Mesothelial cell of epicardium (in vitro differentiated cells): ENCODE measurements at places on chromosomes 2 and 18.

DNA sequence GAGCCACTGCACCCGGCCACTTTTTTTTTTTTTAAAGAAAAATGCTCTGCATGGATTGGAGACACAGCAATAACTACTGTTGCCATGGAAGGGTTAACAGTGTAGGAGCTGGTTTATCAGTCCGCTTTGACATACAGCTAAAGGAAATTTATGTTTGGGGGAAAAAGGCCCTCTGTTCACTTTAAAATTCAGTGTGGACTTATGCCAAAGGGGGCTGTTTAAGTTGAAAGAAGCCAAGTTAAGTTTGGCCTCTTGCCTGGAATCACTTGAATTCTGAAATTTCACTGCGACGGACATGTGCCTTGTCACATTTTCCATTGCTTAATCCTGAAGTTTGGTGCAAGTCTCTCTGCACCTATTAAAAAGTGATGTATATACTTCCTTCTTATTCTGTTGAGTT is 3.1 kb downstream of the KCNE4 start:
- no peak for DNase-seq

DNA sequence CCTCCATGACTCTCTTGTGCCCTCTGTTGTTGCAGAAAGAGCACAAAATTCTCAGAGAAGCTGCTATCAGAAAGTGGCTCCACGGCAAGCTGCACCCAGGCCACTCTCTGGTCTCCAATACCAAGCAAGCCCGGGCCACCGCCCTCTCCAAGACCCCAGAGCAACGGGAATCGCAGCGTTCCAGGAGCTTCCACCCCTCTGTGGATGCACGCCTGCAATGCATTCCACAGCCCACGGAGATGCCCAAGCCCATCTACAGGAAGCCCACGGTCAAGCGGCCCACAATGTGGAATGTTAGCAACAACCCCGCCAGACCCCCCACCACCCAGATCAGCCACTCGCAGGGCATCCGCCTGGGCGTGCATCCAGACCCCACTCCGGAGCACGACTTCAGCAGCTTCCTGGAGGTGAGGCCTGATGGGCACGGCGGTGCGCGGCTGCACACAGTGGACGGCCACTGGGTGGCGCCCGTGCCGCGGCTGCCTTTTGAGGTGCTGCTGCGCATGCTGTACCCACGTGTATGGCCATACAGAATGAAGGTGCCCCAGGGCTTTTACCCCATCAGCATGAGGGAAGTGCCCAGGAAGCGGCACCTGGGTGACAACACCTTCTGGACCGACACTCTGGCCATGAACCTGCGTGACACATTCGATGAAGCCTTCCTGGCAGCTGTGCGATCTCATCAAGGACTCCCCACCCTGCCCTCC is 6.3 kb downstream of the ANKRD53 start:
- peak; percentile 76 for DNase-seq

DNA sequence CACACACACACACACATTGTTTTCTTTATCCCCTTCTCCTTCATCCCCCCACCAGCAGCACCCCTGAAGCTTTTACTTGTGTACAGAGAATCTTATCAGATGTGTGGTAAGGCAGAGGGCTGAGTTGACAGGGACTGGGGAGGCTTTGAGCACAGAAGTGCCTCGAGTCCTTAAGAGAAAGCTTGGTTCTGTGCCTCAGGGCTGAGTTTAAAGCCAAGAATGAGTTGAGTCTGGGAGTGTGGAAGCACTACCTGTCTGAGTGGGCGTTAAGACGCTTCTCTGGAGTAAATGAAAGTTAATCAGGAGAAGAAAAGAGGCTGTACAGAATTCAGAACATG is 2.7 kb downstream of the ID2 start:
- no peak for DNase-seq

DNA sequence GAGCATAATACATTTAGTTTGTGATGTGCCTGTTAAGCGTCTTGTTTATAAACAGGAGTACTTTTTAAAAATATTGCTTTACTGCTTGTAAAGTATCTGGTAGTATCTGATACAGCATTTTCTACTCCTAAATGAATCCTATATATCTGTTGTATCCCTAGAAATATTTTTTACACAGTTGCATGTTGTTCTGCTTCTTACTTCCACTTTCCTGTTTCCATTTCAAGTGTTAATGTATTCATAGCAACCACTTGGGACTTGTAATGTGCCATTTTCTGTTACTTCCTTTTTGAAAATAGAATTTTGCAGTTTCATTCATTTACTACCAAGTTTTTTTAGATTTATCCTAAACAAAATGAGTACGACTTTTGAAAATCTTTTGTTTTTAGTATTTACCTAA is 24.9 kb downstream of the CCNT2 start:
- DNase-seq: no peak

DNA sequence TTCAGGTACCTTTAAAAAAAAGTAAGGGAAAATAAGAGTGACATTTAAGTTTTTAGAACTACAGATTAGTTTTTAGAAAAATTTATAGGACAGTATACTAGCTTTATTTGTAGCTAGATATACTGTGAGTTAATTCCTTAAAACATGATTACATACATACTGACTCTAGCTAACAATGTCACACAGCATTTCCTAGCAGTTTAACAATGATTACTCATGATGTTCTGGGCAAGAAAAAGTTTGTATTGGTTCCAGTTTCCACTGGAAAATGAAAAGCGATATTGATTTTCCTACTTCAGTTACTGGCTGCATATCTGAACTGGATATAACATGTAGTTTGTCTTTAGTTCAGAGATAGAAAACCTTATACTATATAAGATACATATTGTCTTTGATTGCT is 19.4 kb downstream of the SLC39A6 start:
- DNase-seq: no peak

DNA sequence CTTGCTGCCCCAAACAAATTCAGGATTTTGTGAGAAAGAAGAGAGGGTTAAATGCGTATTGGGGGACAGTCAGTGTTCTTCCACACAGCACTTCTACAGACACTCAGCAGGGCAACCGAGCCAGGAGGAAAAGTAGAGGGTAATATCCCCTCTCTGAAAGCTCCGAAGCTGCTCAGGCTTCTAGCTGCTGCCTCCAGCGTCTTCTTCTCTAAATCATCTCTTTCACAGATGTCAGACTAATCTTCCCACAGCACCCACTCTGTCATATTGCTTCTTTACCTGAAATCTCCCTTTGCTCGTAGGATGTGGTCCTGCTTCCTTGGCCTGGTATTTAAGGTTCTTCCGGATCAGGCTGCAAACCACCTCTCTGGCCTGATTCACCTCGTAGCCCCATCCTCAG is 117.6 kb upstream of the HAAO start:
- DNase-seq: no peak

GRCh38 chr18:23673725-23674124 is 11.0 kb upstream of the ANKRD29 start:
- DNase-seq: no peak

GRCh38 chr2:195682077-195682476 is 25.1 kb downstream of the SLC39A10 start:
- DNase-seq: no peak

- DNase-seq: no peak
Measured at GRCh38 chr2:138846216-138846821, 66.1 kb upstream of the NXPH2 start.

DNA sequence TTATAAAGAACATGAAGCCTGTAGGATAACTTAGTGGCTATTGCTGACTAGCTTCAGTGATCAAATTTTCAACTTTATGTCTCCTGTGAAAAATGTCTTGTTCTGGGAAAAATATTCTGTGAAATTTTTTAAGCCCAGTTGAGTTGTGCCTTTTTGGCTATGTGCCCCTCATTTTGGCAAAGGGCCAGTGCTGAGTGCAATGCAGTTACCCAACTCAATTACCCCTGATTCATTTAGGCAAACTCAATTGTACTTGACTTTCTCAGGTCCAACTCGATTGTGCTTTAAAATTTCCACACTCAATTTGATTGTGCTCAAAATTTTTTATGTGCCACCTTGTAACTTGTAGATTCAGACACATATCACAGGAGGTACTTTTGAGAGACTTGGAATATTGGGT is 548.8 kb upstream of the NRP2 start:
- no peak for DNase-seq

DNA sequence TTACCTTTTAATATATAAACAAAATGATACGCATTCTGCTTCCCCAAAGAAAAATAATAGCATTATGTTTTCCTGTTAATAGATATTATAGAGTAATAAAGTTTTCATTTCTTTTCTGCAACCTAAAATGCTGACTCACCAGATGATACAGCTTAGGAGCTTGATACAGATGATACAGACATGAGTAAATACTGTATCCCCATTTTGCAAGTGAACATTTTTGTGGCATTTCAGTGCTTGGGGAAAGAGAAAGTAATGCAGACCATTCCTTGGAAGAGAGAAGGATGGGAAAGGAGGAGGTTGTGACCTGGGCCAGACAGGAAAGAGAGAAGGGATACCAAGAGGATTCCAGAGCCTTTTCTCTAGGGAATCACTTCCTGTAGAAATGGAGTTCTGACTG is 97.5 kb upstream of the FSHR start:
- no peak for DNase-seq

DNA sequence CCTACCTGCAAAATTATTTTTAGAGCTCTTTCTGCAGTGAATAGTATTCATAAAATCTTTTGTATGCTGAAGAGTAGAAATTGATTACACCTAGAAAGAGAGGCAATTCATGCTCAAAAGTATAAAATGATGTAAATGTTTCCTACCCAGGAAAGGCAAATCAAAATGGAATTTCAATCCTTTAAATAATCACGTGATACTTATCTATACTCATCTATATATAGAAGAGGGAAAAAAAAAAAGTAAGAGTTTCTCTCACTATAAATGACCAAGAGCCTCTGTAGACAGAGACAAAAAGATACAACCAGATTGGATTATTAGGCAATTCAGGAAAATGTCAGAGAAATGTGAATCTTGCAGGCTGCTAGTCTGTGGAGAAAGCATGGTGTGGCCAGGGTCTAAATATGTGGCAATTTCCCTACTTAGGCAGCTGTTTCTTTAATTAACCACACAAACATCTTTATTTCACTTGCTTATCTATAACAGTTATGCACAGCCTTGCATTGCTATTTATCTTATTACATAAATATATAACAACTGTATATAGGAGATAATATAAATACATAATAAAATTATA is 39.5 kb downstream of the METTL8 start:
- DNase-seq: no peak

DNA sequence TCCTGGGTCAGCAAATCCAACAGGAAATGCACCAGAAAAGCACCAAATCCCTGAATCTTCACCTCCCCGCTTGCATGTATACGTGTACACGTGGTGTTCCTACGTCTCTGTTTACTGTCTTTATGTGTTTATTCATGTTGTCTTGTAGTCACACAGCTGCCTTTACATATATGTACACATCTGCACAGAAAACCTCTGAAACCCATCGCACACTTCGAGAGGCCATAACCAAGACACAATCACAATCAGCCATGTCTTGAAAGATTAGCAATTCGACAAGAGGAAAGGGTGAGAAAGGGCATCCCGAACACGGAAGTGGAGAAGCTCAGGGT is 98.1 kb downstream of the PLB1 start:
- no peak for DNase-seq

DNA sequence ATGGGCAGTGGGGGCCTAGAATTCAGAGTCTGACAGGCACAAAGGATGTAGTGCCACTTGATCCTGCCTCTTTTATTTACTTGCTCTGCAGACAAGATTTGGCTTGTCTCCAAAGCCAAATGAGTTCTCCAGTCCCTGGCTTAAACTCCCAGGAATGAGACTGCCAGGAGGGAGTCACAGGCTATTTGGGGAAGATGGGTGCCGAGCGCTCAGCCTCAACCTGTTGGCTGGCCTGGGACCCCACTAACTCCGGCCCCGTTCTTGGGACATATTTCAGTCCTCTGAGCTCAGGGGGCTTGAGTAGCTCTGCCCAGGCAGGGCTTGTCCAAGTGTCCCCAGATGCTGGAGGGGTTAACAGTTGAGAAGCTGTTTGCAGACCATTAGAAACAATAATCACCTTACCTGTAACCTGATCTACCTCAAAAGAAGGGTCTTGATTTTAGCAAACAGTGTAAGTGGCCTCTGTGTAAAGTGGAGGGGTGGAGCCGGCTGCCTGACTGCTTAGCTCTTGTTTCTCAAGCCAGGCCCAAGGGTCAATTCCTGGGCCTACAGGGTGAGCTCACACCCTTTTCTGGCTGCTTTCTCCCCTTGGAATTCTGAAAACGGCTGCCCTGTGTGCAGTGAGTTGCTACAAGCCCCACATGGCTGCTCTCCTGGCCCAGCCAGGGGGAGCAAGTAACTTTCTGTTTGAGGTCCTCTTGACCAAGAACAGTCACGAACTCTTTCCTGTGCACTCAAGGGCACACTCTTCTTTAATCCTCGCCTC is 27.1 kb upstream of the FZD5 start:
- DNase-seq: no peak

DNA sequence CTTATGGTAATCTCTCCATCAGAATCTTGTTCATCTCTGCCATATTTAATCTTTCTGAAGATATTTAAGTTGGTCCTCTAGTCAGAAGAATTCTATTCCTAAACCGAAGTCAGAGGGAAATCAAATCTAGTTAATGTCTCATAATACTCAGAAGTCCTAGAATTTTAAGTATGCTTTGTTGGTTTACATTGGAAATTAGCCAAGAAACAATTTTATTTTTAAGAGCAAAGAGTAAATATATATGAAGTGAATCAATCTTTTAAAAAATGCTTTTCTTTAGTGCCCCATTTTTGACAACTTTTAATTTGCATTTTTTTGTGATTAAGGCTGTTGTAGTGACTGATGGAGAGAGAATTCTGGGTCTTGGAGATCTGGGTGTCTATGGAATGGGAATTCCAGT is 38.1 kb downstream of the ME2 start:
- DNase-seq: no peak

GRCh38 chr2:224951723-224952481 is 90.4 kb downstream of the DOCK10 start:
- DNase-seq: no peak

DNA sequence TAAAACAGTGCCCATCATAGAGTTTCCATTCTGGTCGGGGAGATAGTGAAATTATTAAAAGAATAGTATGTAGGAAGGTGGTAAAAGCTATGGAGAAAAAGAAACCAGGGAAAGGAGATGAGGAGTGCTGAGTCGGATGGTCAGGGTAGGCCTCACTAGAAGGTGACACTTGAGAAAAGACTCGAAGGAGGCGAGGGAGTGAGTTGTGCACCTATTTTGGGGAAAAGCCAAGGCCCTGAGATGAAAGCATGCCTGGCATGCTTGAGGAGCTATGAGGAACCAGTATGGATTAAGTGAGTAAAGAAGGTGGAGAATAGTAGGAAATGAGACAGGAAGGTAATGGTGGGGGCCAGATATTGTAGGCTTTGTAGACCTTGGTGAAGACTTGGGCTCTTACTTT is 7.3 kb upstream of the TTLL4 start:
- no peak for DNase-seq
